Osteocyte (in vitro differentiated cells): ENCODE measurements at places on chromosomes 11 and 22. TPM values are rescaled to one million over a fixed set of nuclear protein-coding genes. Genes with fewer than 3 reads are reported as not detected.
A peak's percentile ranks its signal among the peaks of the same experiment; 100 is the strongest.

BACE1 gene
- 74.8 and 75.0 TPM in 2 replicates for total RNA-seq

- no peak for DNase-seq
Measured at GRCh38 chr11:92685049-92685448, 284.4 kb upstream of the MTNR1B start.

DNA sequence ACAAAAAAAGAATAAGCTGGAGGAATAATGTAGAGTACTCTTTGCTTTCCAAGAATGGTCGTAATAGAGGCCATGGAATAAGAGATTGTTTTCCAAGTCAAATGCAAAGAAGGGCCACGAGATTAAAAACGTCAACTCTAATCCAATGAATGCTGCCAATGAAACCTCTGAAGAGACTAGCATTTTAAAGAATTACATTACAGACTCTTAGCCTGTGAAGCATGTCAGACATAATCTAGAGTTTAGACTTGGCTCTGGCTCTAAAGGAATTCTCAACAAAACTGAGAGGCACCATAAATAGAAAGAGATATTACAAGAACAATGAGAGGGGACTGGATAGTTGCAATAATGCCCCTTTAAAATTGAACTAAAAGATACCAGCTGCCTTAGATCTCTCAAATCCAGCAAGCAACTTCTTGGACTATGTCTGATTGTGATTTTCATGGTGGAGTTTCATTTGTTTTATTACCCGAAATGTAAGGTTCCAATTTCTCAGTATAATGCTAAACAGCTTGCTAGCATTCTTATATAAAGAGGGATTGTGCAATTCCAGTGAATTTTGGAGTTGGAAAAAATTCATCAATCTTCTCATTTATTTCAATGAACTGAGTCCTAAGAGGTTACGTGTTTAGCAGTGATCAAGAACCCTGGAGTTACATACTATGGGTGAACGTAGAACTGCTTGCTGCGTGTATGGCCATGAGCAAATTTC is 5.6 kb downstream of the ETS1 start:
- DNase-seq: no peak

DNA sequence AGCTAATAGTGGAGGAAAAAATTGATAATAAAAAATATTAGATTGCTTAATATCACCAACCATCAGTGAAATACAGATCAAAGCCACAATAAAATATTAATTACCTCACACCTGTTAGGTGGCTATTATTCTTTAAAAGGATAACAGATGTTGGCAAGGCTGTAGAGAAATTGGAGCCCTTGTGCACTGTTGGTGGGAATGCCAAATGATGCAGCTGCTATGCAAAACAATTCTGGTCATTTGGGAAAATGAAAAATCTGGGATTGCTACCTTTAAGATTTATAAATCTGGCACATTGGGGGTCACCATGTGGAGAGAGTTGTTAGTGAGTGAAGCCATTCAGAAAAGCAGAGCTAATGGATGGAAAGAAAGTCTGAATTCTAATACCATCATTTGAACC is 143.4 kb downstream of the FCHSD2 start:
- DNase-seq: no peak

DNA sequence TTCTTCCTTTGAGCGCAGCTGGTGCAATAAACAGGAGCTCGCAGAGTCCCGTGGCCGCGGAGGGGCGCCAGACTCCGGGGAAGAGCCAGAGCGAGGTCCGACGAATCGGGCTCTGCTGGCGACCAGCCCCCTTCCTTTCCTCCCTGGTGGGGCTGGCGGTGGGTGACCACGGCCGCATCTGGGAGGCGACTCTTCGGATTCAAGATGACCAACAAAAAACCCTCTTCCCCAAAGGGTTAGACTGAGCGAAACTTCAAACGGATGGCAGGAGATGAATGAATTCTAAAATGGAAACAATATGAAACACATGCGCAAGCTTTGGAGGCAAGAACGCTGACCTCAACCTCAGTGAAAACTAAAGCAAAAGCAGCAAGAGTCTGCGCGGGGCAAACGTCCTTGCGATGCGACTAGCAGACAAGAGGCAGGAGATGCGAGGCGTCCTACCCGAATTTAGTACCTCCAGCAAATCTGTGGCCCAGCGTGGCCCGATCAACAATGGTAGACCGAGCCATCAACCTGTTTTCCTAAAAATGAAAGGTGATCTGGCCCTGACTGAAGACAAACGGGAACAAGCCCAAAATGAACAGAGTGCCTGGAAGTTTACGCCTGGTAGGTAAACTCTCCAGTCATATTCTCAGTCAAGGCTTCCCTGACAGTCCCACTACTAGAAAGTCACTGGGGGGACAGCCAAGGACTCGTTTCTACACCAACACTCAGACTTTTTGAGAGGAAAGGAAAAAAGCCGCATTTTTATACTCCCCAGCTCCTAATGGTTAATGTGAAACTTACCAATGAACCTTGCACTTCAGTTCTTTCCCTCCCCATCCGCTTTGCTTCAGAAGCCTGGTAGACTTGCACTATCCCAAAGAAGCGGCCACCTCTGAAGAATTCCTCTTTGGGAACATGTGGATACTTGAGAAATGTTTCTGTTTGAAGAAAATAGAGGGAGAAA is 11.6 kb downstream of the MMP3 start:
- no peak for DNase-seq

DNA sequence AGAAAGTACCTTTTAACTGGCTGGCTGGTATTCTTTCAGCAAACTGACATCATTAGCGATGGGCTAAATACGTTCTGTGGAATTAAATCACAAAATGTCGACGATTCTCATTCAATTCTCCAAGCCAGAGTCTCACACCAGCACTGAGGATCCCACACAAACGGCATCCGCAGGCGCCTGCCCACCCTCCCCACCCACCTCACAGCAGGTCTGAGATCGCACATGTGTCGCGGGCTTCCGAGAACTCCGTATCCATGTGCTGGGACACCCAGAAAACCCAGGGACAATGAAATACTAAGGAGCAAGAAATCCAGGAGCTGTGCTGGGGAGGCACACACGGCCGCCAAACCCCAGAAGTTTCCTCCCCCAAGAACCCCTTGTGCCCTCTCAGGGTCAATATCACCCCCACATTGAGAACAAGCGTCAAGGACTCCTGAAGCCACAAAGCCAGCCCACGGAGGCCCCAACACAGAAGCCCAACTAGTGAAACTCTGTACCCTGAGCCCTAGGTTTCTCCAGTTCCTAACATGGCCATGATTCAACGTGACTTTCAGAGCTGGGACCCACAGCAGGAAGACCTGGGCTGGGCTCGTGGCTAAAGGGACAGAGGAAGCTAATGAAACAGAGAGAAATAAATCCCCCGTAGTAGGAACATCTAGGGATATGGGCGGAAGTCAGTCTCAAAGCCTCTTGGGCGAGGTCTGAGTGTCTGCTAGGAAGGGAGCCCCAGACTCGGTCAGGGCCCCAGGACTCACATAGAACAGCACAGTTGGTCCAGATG is 8.0 kb downstream of the TOLLIP start:
- DNase-seq: peak; percentile 38

DNA sequence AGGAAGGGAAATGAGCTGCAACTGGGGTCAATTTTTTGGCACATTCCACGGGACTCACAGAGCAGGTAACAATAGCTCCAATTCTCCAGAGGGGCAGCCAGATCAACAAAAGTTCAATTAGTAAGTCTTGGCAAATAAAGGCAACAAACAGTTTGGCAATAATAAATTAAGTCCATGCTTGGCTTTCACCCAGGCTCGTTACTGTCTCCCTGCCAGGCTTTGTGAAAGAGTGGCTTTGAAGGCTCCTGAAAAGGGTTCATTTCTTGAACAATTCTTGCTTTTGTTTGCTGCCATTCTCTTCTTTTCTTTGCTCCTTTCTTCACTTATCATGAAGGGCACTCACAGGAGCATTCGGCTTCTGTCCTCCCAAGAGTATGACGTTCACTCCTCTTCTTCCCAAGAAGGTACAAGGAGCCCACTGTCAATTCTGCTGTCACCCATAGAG is 123.3 kb downstream of the APIP start:
- no peak for DNase-seq

- no peak for DNase-seq
Measured at GRCh38 chr11:36817336-36817965, 219.4 kb upstream of the RAG2 start.

DNA sequence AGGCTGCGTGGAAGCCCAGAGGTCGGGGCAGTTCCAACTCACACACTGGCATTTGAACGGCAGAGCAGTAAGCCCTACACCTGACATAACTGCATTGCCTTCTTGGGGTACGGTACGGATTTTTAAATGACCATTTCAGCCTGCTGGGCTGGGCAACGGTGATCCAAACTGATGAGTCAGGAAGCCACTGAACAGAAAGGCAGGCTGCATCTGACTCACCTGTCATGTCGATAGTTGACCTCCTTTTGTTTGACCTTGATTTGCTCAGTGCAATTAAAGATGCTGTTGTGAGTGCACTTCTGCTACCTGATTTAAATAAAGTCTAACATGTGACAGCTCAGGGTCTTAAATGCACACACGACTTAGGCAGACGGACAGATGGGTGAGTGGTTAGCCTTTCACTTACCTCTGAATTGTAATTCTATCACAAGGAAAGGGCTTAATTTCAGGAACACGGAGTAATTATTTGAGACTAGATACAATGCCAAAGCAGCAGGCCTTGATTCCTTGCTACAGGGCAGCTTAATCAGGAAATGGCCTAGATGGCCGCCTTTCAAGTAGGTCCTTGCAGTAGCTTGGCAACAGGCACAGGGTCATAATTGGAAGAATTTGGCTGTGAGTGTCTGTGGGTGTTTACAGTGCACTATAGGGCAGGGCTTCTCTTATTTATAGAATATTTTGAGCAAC is 52.2 kb downstream of the BMAL1 start:
- no peak for DNase-seq

DNA sequence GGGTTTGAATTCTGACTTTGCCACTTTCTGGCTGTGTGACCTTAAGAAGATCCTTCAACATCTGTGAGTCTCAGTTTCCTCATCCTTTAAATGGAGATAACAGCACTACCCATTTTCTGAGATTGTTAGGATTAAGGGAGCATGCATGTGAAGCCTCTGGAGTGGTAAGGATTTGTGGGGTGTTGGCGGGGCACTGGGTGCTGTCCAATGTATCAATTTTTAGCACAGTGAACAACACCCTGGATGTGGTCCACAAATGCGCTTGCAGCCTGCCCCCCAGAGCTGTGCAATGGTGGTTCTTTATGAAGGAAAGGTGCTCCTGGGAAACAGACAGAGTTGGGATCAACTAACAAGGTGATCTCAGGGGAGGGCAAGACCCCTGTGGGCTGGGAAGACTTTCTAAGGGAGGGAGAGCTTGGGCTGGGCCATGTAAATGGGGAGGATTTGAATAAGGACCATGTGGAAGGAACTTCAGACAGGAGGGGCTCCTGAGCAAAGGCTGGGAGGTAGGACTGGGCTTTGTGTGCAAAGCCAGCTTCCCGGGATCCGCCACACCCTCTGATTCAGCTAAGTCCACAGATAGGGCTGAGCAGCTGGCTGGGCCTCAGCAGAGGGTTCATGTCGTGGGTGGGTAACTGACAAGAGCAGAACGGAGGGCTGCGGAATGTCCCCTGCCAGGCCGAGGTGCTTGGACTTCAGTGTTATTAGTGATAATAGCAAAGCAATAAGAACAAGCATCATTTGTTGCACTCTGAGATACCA is 22.7 kb upstream of the RASD2 start:
- no peak for DNase-seq

SORL1 gene
- total RNA-seq: 2.1 and 3.1 TPM in 2 replicates

DNA sequence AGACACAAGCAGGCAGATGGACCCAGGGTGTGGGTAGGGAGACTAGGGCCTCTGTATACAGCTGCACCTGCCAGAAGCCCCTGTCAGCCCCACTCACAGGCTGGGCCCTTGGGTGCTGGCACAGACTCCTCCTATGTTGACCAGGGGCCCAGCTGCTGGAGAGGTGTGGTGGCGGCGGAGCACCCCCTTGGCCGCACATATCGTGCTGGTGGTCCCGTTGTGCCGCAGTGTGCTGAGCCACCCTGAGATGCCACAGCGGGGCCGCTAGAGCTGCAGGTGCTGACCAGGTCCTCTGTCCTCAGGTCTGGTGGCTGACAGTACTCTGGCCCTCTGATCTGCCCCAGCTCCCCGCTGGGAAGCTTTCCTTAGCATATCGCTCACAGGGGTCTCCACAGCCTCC is 30.2 kb upstream of the B3GAT1 start:
- no peak for DNase-seq

- DNase-seq: no peak
Measured at GRCh38 chr11:35138606-35138942, 397 bp upstream of the CD44 start.

DNA sequence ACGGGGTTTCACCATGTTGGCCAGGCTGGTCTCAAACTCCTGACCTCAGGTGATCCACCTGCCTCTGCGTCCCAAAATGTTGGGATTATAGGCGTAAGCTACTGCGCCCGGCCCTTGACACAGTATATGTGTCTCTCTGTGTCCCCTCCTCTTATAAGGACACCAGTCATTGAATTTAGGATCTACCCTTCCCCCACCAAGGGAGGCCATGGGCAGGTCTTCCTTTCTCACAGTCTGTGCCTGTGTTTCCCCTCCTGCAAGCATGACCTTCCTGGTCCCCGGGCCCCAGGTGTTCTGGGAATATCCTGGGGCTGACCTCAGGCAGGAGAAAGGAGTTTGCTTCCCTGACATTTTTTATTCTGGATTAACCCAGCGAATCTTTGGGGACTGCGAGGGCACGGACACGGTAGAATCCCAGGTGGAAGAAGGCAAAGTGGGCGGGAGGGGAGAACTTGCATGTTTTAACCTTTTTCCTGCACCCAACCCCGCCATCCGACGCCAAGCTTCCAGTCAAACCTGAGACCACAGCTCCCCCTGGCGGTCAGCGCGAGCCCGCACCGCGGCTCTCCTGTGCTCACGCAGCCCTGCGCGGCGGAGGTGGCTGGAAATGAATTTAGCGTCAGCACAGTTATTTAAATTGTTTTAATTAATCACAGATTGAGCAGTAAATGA is 42.1 kb upstream of the ISX start:
- peak; percentile 90 for DNase-seq

DNA sequence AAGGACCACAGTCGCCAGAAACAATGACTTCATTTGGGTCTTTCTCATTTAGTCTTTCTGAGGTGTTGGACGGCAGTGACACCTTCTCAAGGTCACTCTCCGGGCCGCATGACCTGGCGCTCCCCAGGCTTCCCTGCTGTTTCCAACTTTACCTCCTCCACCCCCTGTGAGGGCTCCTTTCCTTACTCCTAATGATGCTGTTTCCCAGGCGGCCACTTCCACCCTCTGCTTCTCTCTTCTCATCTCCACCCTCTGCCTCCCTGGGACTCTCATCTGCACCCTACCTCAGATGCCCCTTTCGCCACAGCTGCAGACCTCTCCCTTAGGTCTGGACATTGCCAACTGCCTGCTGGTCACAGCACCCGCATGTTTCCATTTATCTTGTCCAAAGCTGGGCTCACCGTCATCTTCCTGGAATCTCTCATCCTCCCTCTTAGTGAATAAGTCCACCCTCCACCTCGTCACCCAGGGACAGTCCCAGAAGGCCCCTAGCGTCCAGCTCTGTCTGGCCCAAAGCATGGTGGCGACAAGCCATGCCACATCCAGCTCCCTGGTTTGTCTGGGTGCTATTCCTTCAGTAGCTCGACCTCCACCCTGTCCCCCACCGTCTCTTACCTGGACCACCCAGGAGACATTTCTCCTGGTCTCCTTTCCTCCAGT is 113.8 kb downstream of the BUD13 start:
- DNase-seq: no peak

- DNase-seq: peak; percentile 92
Measured at GRCh38 chr22:28009272-28009827, 90.3 kb upstream of the PITPNB start.
